ENCODE measurements at places on chromosomes 7 and 10.

DNA sequence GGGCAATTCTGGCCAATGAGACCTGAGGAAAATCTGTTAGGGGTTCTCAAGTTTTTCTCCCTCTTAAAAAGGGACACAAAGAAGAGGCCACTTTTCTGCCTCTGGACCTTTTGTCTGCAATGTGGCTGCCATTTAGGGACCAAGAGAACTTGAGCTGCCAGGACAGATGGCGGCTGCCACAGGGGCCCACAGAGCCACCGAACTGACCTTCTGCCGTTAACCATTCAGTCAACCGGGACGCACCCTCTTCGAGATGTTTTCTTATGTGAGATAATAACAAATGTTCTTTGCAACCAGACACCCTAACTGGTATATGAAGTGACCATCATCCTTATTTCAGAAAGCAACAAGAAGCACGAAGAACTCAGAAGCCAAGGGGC is 29.2 kb downstream of the GSDME start:
- DNase-seq = no peak

- DNase-seq = no peak
Observed at GRCh38 chr7:132134814-132135445, 441.3 kb downstream of the PLXNA4 start.

- no peak for DNase-seq
Observed at GRCh38 chr10:87000491-87000890, 19.6 kb upstream of the FAM25A start.

DNA sequence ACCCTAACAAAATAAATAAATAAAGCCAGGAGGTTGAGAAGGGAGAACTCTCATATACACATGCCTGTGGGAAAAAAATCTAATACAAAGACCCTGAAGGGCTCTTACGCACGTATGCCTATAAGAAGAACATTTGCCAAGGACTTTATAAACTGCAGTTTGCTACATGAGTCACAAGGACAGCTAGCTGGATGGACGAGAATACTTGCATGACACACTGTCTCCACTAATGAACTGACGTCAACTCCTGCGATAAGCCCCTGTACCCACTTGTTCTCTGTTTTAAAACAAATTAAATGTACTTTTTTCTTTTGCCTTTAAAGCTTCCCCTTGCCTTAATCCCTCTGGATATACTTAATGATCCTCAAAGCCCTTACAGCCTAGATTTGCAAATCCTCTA is 374.6 kb upstream of the GHITM start:
- DNase-seq = no peak

DNA sequence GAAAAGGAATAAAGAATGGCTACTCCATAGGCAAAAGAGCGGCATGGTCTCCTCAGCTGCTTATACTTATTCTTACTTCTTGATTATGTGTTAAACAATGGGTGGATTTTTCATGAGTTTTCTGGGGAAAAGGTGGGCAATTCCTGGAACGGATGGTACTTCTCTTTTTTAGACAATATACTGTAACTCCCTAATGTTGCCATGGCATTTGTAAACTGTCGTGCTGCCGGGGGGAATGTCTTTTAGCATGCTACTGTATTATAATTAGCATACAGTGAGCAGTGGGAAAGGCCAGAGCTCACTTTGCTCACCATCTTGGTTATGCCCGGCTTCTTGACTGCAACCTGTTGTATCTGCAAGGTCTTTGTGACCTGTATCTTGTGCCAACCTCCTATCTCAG is 372.1 kb upstream of the AKR1E2 start:
- DNase-seq = no peak

DNA sequence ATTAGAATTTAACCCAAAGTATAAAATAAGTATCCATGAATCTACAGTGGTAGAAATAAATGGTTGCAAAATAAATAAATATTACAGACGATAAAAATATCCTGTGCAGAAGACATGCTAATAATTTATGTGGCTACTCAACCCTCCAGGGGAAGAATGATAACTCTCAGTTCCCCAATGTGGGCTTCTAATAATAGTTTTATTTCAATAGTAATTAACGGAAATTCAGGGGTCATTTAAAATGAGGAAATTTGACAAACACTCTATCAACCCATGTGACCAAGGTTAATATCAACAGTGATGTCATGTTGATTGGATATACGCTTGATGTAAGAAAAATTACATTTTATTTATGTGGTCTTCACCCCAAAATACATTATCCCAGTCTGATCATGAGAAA is 1082.6 kb upstream of the LRRTM3 start:
- DNase-seq = no peak

- DNase-seq = no peak
Observed at GRCh38 chr7:158821171-158822031, 7.9 kb downstream of the ESYT2 start.

DNA sequence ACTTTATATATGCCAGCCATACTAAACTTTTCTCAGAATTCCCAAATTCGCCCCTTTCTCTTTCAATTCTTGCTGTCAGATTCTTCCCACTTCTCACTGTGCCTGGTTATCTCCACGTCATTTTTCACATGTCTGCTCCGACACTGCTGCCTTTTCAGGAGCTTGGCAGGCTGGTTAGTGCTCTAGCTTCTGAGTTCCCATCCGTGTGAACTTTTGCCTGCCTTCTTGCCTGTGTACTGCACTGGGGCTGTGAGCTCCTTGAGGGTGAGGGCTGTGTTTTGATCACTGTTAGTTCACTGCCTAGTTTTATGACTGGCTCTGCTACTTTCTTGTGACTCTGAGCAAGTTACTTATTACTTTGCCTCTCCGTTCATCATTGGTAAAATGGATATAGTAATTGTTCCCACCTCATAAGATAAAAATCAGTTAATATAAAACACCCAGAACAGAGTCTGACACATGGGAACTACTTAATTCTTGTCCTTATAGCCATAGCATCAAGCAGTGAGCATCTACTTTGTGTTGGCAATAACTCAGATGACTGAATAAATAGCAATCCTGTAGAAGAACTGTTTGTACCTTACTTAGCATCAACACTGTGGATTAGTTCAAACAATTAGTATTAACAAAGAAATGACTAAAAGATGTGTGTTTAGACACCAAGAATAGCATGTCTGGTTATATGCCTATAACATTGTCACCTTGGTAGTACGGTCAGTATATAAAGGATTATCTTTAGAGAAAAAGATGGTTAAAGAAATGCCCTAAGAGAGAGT is 5.5 kb downstream of the GSTO1 start:
- no peak for DNase-seq

GRCh38 chr7:81819861-81820260 is 50.0 kb upstream of the HGF start:
- no peak for DNase-seq

DNA sequence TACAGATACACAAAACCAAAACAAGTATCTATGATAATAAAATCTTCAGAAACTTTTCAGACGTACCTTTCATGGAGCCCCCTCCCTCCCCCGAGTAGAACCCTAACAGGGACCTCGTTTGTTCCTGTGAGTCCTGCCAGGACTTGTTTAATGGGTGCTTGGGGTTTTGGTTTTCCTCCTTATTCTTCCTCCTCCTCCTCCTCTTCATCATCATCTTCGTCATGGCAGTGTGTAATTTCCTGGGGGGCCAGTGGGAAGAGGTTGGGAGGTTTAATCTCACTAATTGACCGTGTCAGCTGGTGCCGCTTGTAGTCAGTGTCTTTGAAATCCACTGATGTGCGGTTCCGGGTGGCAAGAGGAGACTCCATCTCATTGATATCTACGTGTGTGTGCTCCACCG is 103.6 kb downstream of the NT5C2 start:
- DNase-seq = no peak

- DNase-seq = no peak
Observed at GRCh38 chr10:4945766-4946717, 17.2 kb upstream of the AKR1C1 start.

DNA sequence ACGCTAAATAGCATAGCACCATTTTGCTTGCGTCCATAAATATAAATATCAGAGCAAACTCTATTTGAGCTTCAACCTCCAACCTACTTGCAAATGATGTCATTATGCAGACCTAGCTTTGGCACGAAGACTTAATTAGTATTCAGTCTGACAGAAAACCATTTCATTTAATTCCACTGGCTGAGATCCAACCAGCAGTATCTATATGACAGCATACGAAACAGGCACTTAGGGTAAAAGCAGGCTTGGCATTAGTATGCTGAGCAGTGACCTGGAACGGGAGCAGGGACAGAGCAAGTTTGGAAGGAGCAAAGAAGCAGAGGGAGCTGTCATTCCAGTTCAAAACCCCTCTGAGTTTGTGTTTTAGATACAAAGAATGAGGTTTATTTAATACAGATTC is 312.5 kb upstream of the CHRM2 start:
- no peak for DNase-seq

DNA sequence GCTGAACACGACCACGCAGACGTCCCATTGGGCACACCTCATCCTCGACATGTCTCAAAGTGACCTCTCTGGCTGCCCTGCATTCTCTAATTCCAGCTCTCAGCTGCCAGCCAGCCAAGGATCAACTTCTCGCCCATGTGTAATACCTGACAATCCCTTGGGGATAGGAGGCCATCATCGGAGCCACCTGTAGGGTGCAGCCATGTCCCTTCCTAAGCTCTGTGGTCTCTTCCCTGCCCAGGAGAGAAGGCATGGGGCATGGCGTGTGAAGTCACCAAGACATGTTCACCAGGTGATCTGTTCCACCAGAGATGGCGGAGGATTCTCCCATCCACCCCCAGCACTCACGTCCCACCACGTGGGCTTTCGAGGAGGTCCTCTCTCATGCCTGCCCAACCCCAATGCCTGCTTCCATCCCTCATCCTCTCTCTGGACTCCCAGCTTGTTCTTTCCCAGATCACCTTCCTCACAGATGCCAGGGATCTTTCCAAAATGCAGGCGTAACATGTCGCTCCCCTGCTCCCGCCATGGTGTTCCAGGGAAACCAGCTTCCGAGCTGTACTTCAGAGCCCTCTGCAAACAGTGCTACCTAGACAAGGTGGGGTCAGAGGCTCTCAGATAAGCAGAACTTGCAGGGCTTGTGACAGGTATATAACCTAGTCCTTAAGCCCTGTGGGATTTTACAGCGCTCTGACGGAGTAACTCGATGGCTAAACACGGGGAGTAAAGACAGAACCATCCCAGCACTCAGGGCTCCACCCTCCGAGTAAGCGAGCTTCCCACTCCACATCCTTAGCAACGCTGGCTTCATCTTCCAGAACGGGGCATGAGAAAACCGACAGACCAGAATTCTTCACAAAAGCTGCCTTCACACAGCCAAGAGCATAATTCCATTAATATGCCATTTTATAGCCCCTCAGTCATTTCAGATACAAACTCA is 41.1 kb downstream of the BRI3 start:
- no peak for DNase-seq

- no peak for DNase-seq
Observed at GRCh38 chr10:94402843-94403379, 570 bp downstream of the TBC1D12 start.

GRCh38 chr7:137977173-137977572 is 24.7 kb downstream of the CREB3L2 start:
- no peak for DNase-seq

DNA sequence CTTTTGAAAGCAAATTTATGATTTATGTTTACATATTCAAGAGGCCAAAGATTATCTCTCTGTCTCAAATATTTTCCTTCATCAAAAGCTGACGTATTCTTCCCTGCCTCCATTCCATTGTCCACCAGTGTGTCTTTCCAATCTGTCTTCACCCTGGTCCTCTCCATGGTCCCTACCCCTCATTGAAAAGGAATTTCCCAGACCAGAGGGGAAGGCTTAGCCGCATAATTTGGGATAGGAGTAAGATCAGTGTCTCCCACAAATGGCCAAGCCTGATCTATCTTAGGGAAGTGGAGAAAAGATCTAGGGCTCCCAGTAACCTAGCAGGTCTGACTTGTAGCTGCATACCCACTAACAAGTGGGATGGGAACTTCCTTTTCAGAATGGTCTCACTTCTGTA is 46.3 kb upstream of the ZNF800 start:
- no peak for DNase-seq

- DNase-seq = no peak
Observed at GRCh38 chr7:495326-495725, 24.3 kb downstream of the PDGFA start.

GRCh38 chr7:36657036-36657660 is 67.1 kb downstream of the AOAH start:
- no peak for DNase-seq

DNA sequence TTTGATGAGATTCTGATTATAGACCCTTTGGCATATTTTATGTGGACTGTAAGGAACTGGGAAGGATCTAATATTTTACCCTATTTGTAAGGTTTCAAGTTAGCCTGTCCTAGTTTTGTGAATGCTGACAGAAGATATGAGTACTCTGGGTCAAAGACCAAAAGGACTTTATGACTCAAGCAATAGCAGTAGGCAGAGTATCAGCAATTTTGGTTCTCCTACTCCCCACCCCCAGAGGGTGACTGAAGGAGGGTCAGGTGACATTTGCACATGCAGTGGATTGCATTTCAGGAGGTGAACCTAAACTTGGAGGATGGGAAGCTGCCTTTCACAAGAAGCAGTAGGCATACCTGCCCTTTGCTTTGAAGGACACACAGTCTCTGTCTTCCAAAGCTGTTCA is 84.0 kb upstream of the KLF6 start:
- DNase-seq = no peak

DNA sequence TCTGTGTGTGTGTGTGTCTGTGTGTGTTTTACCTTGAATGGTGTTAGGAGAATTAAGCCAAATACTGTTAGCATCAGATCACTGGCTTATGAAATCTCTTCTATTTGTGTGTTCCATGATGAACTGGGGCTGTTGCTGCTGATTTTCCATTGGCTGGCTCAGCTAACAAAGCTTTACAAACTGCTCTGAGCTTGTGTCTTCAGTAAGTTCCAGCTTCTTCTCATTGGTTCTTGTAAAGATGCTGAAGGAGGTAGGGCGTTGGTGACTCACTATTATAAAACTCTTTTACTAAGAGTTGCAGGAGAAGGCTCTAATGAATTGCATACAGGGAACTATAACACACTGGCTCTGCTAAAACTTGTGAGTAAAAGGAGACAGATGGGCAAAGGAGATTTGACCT is 136.4 kb upstream of the PRKCQ start:
- no peak for DNase-seq

DNA sequence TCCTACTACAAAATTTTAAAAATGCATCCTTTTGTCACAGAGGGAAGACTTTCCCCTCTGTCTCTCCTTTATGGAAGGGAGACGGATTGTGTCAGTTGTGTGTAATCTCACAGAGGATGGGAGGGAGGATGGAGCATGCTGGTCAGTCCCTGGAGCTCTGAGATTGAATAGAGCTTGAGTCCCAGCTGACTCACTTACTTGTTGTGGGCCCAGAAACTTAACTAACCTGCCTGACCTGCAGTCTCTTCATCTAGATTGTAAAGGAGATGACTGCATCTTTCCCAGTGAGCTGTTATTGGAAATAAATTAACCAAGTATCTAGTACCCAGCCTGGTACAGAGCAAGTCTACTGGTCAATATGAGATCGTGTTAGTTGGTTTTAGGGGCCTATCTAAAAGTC is 77.9 kb upstream of the ADO start:
- DNase-seq = no peak
